Stomach (tissue), 19 donors: ENCODE measurements at places on chromosomes 16 and 17. TPM values are rescaled to one million over a fixed set of nuclear protein-coding genes. Genes with fewer than 3 reads are reported as not detected.

DNA sequence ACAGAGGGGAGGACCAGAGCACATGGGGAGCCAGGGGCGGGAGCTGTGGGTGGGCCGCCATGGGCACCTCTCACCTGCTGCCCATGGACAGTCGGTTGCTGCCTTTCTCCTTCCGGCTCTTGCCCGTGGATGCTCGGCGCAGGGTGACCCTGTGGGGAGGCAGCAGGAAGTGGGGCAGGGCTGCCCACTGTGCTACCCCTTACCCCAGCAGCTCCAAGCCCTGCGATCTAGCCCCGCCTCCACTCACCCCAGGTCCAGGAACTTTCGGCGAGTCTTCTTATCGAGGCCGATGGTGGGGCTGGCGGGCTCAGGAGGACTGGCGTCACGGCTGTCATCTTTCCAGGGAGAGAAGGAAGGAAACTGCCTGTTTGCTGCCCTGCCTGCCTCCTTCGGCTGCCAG is 14.2 kb downstream of the SAMD14 start:
- no peaks in the 10 kb centered on the region for H3K27me3 ChIP-seq
- DNase-seq: peak; percentile 63
- no peak overlapping the region for H3K27ac ChIP-seq
- H3K4me1 ChIP-seq: peaks cover 54% of the 10 kb centered on the region

TNFRSF13B gene
- total RNA-seq: not detected

RAB11FIP4 gene
- total RNA-seq: 25.4 TPM

GRCh38 chr16:55294129-55294528 is 29.9 kb upstream of the IRX6 start:
- no peak for DNase-seq
- H3K27me3 ChIP-seq: no peaks in the 10 kb centered on the region
- H3K27ac ChIP-seq: no peak overlapping the region
- H3K4me3 ChIP-seq: no peak overlapping the region
- H3K36me3 ChIP-seq: no peaks in the 10 kb centered on the region
- H3K4me1 ChIP-seq: no peaks in the 10 kb centered on the region

GRCh38 chr16:24973809-24974461 is 41.2 kb downstream of the ARHGAP17 start:
- no peak overlapping the region for H3K27ac ChIP-seq
- H3K27me3 ChIP-seq: no peaks in the 10 kb centered on the region
- DNase-seq: no peak
- H3K36me3 ChIP-seq: peaks cover 31% of the 10 kb centered on the region
- peaks cover 23% of the 10 kb centered on the region for H3K4me1 ChIP-seq

GRCh38 chr16:70674221-70675014 is 11.4 kb downstream of the MTSS2 start:
- H3K4me3 ChIP-seq: no peak overlapping the region
- H3K36me3 ChIP-seq: peaks cover 37% of the 10 kb centered on the region
- no peaks in the 10 kb centered on the region for H3K4me1 ChIP-seq
- DNase-seq: no peak
- H3K27ac ChIP-seq: no peak overlapping the region

GRCh38 chr16:48057048-48057447 is 98.7 kb downstream of the ABCC12 start:
- peaks cover 39% of the 10 kb centered on the region for H3K27me3 ChIP-seq
- no peak overlapping the region for H3K4me3 ChIP-seq
- H3K36me3 ChIP-seq: no peaks in the 10 kb centered on the region
- H3K4me1 ChIP-seq: peaks cover 11% of the 10 kb centered on the region

GRCh38 chr17:676060-676700 is 38.5 kb downstream of the VPS53 start:
- no peaks in the 10 kb centered on the region for H3K4me1 ChIP-seq
- peak overlapping the region; percentile 57 for H3K27ac ChIP-seq
- peaks cover 10% of the 10 kb centered on the region for H3K36me3 ChIP-seq
- H3K27me3 ChIP-seq: no peaks in the 10 kb centered on the region
- DNase-seq: no peak

- H3K4me3 ChIP-seq: peak overlapping the region; percentile 47
- peaks cover 26% of the 10 kb centered on the region for H3K4me1 ChIP-seq
- no peak overlapping the region for H3K27ac ChIP-seq
- H3K36me3 ChIP-seq: no peaks in the 10 kb centered on the region
- DNase-seq: peak; percentile 66
These were observed 1.1 kb upstream of the CRHR1 start for GRCh38 chr17:45782889-45783592.

SCGB1C2 gene
- not detected for total RNA-seq

SPNS3 gene
- not detected for total RNA-seq

ZNRF1 gene
- total RNA-seq: 11.2 TPM

CDK5R1 gene
- total RNA-seq: not detected

DNA sequence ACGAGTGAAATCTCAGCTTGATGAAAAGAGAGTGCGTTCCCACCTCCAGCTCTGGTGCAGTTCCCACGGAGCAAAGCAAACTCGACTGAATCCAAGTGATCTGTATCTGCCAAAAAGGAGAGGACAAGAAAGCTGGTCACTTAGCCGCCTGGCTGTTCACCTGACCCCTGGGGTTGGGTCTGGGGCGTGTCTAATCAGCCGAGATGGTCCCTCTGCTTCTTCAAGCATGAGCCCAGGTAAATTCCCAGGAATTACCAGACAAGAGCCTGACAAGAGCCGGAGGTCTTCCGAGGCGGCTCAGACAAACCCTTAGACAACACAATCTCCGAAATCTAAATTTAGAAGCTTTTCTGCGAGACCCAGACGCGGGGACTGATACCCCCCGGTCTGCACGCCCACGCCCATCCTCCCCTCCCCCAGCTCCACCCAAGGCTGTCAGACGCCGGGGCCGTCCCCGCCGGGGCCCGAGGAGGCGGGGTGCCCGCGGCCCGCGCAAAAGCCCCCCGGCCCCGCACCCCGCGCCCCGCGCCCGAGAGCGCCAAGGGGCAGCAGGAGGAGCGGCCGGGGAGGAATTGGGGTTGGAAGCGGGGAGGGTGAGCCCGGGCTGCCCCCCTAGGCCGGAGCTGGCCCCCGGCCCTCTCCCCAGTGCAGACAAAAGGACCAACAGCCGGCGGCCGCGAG is 674 bp downstream of the ZNF821 start:
- DNase-seq: no peak
- H3K27ac ChIP-seq: peak overlapping the region; percentile 96
- peak overlapping the region; percentile 98 for H3K4me3 ChIP-seq
- H3K4me1 ChIP-seq: peaks cover 37% of the 10 kb centered on the region

GRCh38 chr16:67394155-67395104 is 1.1 kb upstream of the TPPP3 start:
- H3K27ac ChIP-seq: peak overlapping the region; percentile 21
- no peaks in the 10 kb centered on the region for H3K36me3 ChIP-seq
- DNase-seq: peak; percentile 54
- H3K4me1 ChIP-seq: peaks cover 39% of the 10 kb centered on the region
- no peaks in the 10 kb centered on the region for H3K27me3 ChIP-seq
- H3K4me3 ChIP-seq: peak overlapping the region; percentile 46

DNA sequence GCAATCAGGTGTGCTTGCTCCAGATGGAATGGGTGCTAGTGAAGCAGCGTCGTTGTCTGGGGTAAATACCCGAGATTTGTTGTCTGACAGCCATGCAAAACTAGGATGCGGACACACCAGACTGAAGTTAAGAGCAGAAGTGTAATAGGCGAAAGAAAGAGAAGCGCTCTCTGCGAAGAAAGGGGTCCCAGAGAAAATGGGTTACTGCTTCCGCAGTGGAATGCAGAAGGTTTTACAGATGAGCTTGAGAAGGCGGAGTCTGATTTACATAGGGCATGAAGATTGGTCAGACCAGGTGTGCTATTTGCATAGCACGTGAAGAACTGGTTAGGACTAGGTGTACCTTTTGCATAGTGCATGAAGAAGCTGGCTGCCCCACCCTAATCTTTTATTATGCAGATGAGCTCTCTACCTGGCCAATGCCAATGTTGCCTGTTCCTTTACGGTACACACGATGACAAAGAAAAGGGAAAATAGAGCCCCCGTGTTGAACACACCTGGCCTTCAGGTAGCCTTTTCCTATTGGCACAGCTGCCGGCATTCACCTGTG is 32.0 kb upstream of the SNN start:
- DNase-seq: peak; percentile 79
- no peaks in the 10 kb centered on the region for H3K27me3 ChIP-seq
- no peak overlapping the region for H3K4me3 ChIP-seq

DNA sequence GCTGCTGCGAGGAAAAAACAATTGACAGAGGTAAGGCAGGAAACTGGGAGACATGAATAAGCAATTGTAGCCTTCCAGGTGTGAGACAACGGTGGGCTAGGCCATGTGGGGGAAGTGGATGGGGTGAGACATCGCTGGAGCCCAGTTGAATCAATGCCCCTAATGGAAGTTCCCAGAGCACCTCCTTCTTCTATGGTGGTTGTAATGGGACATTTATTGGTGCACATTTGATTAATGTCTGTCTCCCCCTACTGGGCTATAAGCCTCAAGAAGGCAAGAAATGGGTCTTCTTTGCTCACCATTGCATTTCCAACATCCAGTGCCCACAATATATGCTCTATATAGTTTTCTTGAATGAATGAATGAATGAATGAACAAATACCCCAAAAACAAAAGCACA is 22.7 kb upstream of the CD300E start:
- peaks cover 56% of the 10 kb centered on the region for H3K27me3 ChIP-seq
- DNase-seq: no peak
- no peak overlapping the region for H3K27ac ChIP-seq
- no peaks in the 10 kb centered on the region for H3K36me3 ChIP-seq

GRCh38 chr16:63614429-63614828 is 1507.4 kb downstream of the CDH11 start:
- no peak overlapping the region for H3K4me3 ChIP-seq
- H3K4me1 ChIP-seq: no peaks in the 10 kb centered on the region
- no peak for DNase-seq
- H3K27me3 ChIP-seq: peaks cover 16% of the 10 kb centered on the region
- no peaks in the 10 kb centered on the region for H3K36me3 ChIP-seq
- no peak overlapping the region for H3K27ac ChIP-seq

DNA sequence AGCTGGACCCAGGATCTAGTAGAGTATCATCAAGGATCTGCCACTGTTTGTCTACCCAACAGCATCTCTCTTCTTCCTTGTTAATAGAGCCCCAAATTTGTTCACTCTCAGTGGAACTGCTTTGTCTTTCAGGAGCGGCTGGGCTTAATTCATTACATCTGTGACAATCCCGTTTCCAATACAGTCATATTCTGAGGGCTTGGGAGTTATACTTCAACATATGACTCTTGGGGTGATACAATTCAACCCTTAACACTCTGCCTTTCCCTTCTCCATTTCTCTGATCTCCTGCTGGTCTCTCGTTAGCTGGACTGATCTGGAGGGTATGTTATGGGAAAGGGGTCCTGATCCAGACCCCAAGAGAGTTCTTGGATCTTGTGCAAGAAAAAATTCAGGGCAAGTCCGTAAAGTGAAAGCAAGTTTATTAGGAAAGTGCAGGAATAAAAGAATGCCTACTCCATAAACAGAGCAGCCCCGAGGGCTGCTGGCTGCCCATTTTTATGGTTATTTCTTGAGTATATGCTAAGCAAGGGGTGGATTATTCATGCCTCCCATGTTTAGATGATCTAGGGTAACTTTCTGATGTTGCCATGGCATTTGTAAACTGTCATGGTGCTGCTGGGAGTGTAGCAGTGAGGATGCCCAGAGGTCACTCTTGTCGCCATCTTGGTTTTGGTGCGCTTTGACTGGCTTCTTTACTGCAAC is 42.4 kb downstream of the IQCK start:
- no peaks in the 10 kb centered on the region for H3K36me3 ChIP-seq
- H3K4me1 ChIP-seq: peaks cover 18% of the 10 kb centered on the region
- H3K27me3 ChIP-seq: no peaks in the 10 kb centered on the region
- H3K27ac ChIP-seq: no peak overlapping the region
- no peak overlapping the region for H3K4me3 ChIP-seq

- no peak for DNase-seq
- no peak overlapping the region for H3K27ac ChIP-seq
- H3K4me3 ChIP-seq: no peak overlapping the region
These were observed 46.2 kb upstream of the RBFOX3 start for GRCh38 chr17:79657036-79657435.

DNA sequence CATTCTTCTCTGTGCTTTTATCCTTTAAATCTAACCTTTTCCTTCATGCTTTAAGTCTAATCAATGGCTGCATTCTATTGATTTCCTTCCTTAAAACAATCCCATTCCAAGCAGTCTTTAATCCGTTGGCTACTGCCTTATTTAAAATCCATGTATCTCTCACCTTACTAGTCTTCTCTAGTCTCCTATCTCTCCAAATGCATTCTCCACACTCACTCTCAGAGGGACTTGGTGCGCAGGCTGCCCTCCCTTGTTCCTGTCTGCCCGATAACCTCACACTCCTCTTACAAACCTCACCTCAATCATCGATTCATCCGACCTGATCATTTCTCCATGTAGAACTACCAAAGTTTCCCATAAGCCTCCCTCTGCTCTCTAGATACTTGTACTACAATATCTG is 23.1 kb downstream of the PSMD12 start:
- no peaks in the 10 kb centered on the region for H3K27me3 ChIP-seq
- no peaks in the 10 kb centered on the region for H3K4me1 ChIP-seq

GRCh38 chr17:58480090-58480489 is 8.1 kb downstream of the HSF5 start:
- H3K4me1 ChIP-seq: no peaks in the 10 kb centered on the region
- DNase-seq: no peak
- no peak overlapping the region for H3K4me3 ChIP-seq
- H3K27ac ChIP-seq: no peak overlapping the region
- H3K36me3 ChIP-seq: no peaks in the 10 kb centered on the region
- no peaks in the 10 kb centered on the region for H3K27me3 ChIP-seq

DNA sequence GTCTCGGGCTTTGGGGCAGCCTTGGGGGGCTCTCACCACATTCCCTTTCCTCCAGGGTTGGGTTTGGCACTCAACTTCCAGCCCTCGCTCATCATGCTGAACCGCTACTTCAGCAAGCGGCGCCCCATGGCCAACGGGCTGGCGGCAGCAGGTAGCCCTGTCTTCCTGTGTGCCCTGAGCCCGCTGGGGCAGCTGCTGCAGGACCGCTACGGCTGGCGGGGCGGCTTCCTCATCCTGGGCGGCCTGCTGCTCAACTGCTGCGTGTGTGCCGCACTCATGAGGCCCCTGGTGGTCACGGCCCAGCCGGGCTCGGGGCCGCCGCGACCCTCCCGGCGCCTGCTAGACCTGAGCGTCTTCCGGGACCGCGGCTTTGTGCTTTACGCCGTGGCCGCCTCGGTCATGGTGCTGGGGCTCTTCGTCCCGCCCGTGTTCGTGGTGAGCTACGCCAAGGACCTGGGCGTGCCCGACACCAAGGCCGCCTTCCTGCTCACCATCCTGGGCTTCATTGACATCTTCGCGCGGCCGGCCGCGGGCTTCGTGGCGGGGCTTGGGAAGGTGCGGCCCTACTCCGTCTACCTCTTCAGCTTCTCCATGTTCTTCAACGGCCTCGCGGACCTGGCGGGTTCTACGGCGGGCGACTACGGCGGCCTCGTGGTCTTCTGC is 8.4 kb downstream of the SLC16A3 start:
- H3K27ac ChIP-seq: no peak overlapping the region
- peaks cover 13% of the 10 kb centered on the region for H3K36me3 ChIP-seq
- peaks cover 71% of the 10 kb centered on the region for H3K4me1 ChIP-seq
- no peak for DNase-seq
- H3K27me3 ChIP-seq: no peaks in the 10 kb centered on the region
- no peak overlapping the region for H3K4me3 ChIP-seq

EVI2B gene
- 1.5 TPM for total RNA-seq

C17orf67 gene
- 0.72 TPM for total RNA-seq

- H3K36me3 ChIP-seq: no peaks in the 10 kb centered on the region
- DNase-seq: peak; percentile 63
- H3K4me1 ChIP-seq: no peaks in the 10 kb centered on the region
- H3K27me3 ChIP-seq: no peaks in the 10 kb centered on the region
- H3K27ac ChIP-seq: peak overlapping the region; percentile 39
These were observed 9.6 kb downstream of the IL32 start for GRCh38 chr16:3074860-3075522.

HSF4 gene
- 36.5 TPM for total RNA-seq

ITGAX gene
- 4.1 TPM for total RNA-seq
